ENCODE measurements at places on chromosomes 1 and 21. TPM values are rescaled to one million over a fixed set of nuclear protein-coding genes. Genes with fewer than 3 reads are reported as not detected.

YBEY gene
- 32.4 TPM for polyA plus RNA-seq

GJB5 gene
- not detected for polyA plus RNA-seq

KCNC4 gene
- polyA plus RNA-seq: 2.4 TPM

PLXNA2 gene
- 0.45 TPM for polyA plus RNA-seq

KIF1B gene
- 10.9 TPM for polyA plus RNA-seq
